ENCODE measurements at places on chromosomes 12 and 14.
A peak's percentile ranks its signal among the peaks of the same experiment; 100 is the strongest.

DNA sequence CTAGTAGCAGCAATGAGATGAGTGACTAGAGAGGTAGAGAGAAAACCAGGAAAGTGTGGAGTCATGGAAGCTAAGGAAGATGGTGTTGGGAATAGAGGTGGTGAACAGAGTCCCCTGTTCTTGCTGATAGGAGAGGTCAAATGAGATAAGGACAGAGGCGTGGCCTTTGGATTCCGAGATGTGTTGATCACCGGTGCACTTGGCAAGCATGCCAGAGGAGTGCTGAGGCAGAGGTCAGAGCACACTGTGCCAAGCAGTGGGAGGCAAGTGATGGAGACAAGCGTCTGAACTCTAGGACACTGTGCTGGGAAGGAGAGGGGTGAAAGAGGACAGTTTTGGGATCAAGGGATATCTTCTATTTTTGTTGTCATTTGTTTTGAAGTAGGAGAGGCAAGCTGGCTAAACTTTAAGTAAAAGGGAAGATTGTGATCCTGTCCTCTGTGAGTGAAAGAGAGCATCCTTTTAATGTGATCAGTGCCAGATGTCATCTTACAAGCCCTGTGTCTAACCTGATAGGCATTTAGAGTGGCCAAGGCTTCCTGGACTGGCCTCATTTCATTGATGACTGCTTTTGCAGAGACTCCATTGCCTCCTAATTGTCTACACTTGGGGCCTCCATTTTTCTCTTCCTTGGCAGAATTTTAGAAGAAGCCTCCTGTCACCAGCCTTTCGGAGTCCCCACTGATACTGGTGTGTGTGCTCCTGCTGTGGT, 336.4 kb downstream of the CACNA1C start:
- no peak for DNase-seq

- no peak for DNase-seq
Measured at GRCh38 chr12:27176765-27177164, 67.3 kb upstream of the STK38L start.

DNA sequence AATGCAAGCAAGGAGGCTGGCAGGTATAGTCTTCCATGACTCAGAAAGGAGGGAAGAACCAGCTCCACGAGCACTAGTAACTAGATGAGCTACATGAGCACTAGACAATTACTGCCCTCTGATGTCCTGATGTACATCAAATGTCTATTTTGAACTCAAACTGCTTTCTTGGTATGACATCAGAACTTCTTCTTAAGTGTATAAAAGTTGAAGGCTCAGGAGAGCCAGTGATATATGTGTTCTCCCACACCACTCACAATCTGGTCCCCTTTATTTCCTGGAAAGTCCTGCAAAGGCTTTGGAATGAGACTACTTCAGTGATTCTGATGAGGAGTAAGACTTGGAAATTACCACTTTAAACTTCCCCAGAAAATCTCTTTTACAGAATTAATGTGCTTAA, 18.5 kb upstream of the DHRS7 start:
- no peak for DNase-seq

- DNase-seq, result no peak
Measured at GRCh38 chr12:65532162-65532561, 253.7 kb downstream of the MSRB3 start.

GRCh38 chr12:6361834-6362233, 13.5 kb downstream of the SCNN1A start:
- DNase-seq, result no peak

DNA sequence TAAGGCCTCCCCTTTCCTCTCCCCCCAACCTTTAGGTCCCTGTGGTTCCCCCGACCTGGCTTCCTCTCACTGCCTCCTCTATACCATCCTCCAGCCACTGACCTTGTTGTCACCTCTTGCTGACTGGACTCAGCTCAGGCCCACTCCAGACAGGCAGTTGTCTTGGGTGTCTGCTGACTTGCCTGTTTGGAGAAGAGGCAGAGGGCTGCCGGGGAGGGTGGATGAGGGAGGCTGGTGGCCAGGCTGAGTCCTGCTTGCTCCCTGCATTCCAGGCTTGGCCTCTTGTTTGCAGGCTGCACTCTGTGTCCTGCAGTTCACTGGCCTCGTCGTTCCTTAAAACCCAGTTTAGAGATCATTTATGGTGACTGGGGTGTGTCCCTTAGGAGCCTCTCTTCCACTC, 31.0 kb upstream of the RD3L start:
- DNase-seq, result no peak

DNA sequence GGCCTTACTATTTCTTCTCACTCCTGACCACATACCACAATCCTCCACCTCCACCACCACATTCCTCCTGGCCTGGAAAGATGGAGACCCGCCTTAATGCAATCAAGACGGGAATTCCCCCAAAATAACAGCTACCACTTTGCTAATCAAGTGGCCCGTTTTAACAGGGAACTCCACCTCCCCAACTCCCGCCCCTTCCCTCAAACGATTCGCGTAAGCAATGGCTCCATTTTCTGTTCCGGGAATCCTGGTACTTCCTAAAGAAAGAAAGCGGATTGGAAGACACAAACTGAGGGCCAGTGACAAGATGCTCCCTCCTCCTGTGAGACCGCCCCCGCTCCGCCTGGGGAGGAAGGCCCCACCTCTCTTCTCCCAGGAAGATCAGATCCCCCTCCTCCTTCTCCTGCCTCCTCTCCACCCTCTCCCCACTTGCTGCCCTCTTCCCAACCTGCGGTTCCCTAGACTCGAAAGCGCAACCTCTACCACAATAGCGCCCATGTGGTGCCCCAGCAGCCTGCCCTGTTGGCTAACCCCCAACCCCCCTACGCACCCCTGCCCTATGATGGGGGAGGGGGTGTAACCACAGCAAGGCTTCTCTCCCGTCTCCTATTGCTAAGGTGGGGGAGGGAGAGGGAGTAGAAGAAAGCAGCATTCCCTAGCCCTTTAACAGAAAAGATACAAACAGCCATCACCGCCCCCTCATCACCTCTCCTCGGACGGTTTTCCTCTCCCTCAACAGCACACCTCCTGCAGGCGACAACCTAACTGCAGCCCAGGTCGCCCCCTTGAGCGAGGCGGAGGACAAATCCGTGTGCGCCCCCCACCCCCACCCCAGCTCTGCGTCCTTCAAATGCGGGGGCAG, 777 bp downstream of the ARF3 start:
- DNase-seq, result no peak

DNA sequence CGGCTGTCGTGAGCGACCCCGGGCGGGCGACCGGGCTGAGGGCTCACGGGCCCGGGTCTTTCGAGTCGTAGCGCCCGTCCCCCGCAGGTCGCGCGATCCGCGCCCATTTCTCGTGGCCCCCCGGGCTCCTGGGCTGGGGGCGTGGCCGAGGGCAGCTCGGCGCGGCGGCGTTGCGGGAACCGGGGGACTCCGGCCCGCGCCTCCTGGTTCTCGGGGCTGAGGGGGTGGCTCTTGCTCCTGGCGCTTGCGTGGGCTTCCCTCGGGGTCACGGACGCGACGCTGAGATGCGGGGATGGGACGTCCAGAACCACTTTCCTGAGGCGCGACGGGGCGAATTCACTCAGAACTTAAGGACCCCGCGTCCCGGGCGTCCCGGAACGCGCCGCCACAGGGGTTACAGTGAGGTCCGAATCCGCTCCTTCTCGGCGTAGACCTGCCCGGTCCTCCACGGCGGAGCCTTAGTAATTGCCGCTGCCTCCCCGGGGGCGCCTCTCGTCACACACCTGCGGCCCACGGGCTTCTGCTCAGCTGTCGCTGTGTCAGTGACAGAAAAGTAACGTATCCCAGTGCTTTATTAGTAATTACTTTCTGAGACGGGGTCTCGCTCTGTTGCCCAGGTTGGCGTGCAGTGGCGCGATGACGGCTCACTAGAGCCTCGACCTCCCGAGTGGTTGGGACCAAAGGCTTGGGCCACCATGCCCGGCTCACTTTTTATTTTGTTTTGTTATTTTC, 606 bp downstream of the EP400 start:
- DNase-seq, result peak; percentile 26

DNA sequence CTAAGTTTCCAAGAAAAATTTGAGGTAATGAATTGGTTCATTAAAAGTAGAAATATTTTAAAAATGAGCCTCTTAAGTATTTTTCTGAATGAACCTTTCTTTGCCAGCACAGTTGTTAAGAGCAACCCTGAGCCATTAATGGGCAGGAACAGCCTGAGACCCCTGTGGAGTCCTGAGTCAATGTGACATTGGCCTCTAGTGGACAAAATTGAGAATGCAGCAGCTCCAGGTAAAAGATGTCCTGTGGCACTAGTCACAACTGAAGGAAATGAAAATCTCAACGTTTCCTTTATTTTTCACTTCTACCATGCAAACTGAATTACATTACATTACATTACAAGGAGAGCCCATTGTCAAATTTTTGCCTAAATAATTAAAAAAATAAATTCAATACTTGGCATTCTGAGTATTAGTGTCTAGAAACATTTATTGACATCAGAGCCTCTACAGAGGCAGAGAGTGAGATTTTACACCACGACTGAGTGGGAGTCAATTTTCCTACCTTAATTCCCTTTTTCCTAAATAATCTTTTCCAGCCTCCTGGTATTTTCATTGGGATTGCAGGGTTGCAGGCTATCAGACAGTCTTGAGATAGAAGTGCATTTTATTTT, 135.7 kb downstream of the PPM1H start:
- DNase-seq, result peak; percentile 61

- DNase-seq, result no peak
Measured at GRCh38 chr12:54527631-54527929, 21.8 kb upstream of the PDE1B start.

DNA sequence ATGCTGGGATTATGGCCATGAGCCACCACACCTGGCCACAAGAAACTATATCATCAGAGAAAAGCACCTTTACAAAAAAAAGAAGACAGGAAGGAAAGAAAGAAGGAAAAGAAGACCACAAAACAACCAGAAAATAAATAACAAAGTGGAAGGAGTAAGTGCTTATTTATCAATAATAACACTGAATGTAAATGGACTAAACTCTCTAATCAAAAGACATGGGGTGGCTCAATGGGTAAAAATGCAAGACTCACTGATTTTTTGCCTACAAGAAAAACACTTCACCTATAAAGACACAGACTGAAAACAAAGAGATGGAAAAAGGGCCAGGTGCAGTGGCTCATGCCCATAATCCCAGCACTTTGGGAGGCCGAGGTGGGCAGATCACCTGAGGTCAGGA, 65.7 kb downstream of the MAPKAPK5 start:
- no peak for DNase-seq

GRCh38 chr12:56061982-56062381, 18.0 kb upstream of the ERBB3 start:
- DNase-seq, result no peak

GRCh38 chr12:52670506-52670905, 9.7 kb downstream of the KRT1 start:
- no peak for DNase-seq

DNA sequence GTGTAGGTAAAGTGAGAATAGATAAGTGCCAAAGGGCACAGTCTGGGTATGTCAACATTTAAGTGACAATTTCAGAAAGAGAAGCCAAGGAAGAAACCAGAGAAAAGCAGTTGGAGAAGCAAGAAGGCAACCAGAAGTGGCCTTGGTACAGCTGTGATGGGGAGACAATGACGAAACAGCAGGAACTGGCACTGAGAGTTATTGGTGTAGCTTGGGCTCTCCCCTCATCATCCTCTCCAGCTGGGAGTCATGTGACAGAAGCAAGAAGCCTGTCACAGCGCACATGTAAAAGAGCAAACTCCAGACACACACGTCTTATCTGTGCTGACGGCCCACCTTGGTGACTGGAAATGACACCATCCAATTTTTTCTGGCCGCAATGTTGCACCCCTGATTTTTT, 203.3 kb upstream of the NUDT4 start:
- no peak for DNase-seq

GRCh38 chr12:58895053-58895452, 25.3 kb downstream of the LRIG3 start:
- no peak for DNase-seq

All from hematopoietic multipotent progenitor cell treated with erythropoietin and hydrocortisone succinate and interleukin-3 and kit ligand, for 15 days (in vitro differentiated cells).